AML-193 (cell line): ENCODE measurements at places on chromosomes 7 and 10.
A peak's percentile ranks its signal among the peaks of the same experiment; 100 is the strongest.

- DNase-seq: no peak
Observed at GRCh38 chr10:74114041-74114448, 36.6 kb downstream of the AP3M1 start.

DNA sequence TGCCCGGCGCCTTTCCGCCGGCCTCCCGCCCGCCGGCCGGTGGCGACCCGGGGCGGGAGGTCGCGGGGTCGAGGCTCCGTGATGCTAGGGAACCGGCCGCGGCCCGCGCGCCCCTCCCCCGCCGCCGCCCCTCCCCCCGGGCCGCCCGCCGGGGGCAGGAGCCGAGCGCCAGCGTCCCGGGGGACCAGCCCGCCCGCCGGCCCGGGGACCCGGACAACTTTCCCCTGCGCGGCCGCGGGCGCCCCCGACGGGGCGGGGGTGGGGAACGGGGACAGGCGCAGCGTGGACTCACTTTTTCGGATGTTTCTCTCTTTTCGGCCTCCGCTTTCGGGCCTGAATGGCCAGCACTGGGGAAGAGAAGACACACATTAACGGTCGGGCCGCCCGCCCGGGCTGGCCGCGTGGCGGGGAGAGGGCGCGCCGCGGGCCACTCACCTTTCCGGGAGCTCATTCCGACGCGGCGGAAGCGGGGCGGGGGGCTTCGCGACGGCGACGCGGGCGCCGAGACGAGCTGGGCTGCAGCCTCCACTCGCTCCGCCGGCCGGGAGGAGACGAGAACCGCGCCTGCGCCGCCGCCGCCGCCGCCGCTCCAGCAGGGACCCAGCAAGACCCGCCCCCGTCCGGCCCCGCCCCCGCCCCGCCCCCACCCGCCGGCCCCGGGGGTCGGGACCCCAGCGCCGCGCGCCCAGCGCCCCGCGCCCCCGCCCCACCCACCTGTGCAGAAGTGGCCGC, at the start of gene SRPK2:
Gene SRPK2, minus strand, starts transcription at position 566 of the 732 bp plus-strand sequence.
- DNase-seq: peak; percentile 19

DNA sequence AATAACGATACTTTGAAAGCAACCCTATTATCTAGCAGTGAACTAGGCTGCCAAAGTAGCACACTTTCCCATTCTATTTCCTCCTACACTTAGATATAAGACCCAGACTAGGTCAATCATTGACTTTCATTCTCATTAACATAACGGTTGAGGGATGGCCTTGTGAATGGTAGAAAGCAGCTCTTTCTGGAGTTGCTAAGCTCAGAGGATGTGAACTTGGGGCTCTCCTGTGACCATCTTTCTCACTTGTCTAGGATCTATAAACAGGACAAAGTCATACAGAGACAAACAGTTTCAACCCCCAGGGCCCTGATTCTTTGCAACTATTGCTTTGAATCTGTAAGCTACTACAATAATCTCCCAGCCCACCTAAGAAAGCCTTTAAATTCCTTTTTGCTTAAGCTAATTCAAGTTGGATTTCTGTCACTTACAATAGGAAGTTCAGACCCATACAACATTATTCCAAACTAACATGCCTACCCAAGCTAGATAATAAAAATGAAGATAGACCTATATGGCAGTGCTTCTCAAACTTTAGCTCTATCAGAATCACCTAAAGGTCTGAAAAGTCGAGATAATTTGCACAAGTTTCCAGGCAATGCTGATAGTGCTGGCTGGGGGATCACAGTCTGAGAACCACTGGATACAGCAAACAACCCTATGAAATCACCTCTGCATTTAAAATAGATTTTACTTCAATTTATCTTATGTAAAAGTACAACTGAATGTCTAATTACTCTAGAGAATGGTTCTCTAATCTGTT, 16.7 kb downstream of the P4HA1 start:
- DNase-seq: no peak

DNA sequence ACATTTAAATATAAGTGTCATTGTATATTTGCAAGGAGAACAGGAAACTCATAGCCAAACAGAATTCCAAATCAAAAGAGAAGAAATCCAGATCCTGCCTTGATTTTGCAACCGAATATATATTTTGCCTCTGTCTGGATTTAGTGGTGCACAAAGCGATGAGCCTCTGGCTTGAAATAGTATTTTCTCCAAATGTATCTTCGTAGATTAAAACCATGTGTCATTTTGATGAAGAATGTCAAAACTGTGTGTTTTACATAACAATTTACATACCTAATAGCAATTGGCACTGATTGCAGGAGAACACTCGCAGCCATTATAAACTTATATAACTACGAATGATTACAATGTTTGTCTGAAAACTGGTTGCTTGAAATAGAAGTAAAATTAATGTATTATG, 156.4 kb downstream of the ARID5B start:
- DNase-seq: no peak

DNA sequence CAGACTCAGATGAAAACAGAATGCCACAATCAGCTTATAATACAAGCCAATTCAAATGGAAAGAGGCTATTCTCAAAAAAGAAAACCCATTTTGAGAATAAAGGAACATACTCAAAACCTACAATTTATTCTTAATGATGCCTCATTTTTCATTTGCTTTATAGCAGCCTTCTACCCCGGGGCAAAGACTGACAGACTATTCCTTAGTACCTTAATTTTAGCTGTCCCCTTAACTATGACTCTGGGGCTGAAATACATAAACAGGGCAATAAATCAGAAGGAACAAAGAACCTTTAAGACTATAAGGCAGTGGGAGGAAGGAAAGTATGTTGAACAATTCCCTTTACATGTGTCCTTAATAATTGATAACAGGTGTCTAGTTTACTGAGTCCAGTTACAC, 76.8 kb downstream of the TMEM106B start:
- DNase-seq: no peak

- DNase-seq: no peak
Observed at GRCh38 chr10:27695706-27696105, 49.9 kb downstream of the MKX start.

- no peak for DNase-seq
Observed at GRCh38 chr7:45143616-45144015, 14.0 kb upstream of the RAMP3 start.

DNA sequence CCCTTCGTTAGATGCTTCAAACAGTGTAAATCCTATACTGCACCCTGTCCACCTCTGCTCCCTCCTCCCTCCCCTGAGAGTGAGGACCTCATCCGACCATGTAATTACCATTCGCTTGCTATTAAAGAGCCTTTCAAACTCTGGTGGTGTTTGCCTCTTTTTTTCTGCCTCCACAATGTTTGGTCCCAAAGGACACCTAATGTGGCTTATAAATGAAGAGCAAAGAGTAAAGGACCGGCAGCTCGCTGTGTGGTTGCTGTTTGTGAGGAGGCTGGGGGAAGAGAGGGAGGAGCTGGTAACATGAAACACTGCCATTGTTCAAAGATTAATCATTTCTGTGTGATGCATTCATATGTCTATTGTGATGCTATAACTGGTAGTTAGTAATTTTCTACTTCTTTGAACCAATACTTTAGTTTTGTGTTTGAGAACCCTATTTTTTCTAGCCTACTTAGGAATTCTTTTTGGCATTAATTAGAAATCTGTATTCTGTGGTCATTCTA, 27.9 kb downstream of the MTURN start:
- DNase-seq: no peak

DNA sequence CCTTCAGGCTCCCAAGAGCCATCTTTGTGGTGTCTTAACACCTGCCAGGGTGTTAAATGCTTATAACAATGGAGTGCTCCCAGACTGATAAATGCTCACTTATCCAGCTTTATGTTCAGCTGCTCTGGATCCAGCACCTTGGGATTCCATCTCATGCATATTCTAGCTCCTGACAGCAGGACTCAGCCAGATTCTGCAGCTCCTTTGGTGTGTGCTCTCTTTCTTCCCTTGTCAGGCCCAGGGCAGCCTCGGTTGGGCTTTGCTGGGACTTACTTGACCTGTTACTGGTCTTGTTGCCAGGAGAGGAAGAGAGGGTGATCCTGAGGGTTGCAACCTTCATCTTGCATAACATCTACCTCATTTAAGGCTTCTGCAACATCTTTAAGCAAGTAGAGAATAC, 59.4 kb upstream of the CCNY start:
- no peak for DNase-seq

- DNase-seq: no peak
Observed at GRCh38 chr7:131234719-131235488, 92.8 kb upstream of the MKLN1 start.

DNA sequence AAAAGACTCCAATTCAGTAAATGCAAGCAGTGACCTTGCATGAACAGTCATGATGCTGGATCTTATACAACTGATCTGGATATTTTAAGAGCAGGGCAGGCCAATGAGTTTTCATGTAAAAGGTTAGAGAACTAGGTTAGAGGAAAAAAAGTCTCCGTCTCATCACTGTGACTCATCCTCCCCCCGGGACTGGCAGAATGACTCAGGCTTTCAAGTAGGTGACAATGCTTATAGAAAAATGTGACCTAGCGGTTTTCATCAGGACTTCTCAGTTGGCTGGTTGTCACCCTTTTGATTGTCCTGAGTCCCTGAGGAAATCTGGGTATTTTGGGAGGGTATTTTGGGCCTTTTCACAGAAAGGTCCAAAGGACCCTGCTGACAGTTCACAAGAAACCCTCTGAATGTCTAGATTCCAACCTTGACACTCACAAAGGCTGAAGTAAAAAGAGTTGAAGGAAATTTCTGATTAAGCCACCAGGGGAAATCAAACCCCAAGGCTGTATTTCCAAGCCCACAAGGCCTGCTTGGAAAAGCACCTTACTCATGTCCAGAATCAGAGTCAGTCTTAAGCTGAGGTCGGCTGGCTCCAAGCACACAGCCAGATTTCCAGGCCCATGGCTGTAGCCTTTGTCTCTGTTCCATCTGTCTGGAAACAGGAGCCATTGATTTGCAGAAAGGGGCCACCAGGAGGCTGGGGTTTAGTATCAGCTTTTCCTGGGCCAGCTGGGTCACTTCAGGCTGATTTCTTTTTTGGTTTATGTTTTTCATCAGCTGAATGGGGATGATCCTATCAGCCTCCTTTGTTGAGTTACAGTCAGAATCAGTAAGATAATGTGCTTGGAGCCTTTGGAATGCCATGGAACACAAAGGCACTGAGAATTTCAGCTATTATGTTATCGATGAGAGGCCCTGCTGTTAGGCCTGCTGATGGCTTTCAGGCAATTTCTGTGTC, 226.4 kb upstream of the HABP2 start:
- peak; percentile 1 for DNase-seq

- DNase-seq: no peak
Observed at GRCh38 chr7:118974836-118975235, 750.3 kb downstream of the ANKRD7 start.

DNA sequence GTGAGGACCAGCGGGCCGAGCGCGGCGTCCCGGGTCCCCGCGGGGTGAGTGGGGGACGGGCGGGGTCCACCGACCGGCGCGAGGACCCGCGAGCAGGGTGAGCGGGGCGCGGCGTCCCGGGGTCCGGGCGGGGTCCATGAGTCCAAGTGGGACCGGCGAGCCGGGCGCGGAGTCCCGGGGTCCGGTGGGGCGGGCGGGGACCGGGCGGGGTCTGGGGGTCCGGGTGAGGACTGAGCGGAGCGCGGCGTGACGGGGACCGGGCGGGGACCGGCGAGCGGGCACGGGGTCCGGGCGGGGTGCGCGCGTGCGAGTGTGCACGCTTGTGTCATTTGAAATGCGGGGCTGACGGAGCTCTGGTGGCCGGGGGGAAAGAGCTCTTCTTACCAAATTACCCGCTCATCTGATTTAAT, 765 bp downstream of the CELF2 start:
- DNase-seq: no peak

DNA sequence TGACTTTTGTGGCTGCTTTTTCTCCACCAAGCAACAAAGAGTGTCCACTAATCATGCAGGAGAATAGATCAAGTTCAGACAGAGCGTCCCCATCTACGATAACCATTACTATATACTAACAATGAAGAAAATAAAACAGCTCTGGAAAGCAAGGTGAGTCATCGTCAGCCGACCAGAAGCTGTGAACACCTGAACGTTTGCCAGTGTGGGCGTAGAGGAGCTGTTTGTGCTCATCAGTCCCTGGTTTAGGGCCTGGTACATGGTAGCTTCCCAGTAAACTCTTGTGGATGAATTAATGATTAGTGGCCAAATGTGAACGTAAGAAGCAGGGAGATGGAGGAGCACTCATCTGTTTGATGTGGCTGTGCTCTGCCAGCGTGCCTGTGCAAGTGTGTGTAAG, 180.7 kb downstream of the EVX1 start:
- DNase-seq: no peak
